ENCODE measurements at places on chromosomes 11 and 22. TPM values are rescaled to one million over a fixed set of nuclear protein-coding genes. Genes with fewer than 3 reads are reported as not detected.

DNA sequence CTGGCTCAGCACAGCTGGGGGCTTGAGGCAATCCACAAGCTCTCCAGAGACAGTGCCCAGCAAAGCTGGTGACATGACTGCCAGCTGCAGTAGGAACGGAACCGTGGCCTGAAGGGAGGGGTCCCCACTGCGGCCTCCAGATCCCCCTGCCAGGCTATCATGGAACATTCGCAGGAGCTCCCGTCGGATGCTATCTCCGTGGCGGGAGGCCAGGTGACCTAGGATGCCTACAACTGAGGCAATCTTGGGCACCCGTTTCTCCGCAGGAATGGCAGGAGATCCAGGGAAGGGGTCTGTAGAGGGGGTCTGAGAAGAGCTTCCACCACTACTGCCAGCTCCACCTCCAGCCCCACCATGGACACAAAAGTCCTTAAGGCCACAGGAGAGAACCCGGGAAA, 2.6 kb upstream of the GANAB start:
- no peak for DNase-seq
- H3K4me3 ChIP-seq: no peak overlapping the region
- peaks cover 9% of the 10 kb centered on the region for H3K4me1 ChIP-seq
- no peaks in the 10 kb centered on the region for H3K27me3 ChIP-seq
- no peak overlapping the region for H3K27ac ChIP-seq

The MAP6 gene
- 0.50 TPM for total RNA-seq

- peak overlapping the region; percentile 92 for H3K27ac ChIP-seq
- H3K27me3 ChIP-seq: no peaks in the 10 kb centered on the region
These were observed 16.2 kb upstream of the CTTN start for GRCh38 chr11:70381872-70382861.

The WNT11 gene
- 3.0 TPM for total RNA-seq

The SEC14L6 gene
- total RNA-seq: 2.1 TPM

DNA sequence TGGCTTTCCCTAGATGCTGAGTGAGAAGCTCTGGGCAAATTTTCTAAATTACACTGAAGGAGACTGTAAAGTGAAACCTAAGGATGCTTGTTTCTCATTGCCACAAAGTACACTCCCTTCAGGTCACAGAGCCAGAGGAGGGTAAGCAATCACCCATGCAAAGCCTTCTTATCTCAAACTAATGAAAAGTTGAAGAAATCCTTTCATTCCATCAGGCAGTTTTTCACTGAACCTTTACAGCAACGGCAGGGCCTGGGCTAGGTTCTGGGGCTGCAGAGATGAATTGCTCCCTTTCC, 106.2 kb downstream of the RASSF10 start:
- H3K4me3 ChIP-seq: no peak overlapping the region
- peaks cover 4% of the 10 kb centered on the region for H3K4me1 ChIP-seq
- no peaks in the 10 kb centered on the region for H3K27me3 ChIP-seq
- no peak overlapping the region for H3K27ac ChIP-seq
- H3K36me3 ChIP-seq: no peaks in the 10 kb centered on the region

DNA sequence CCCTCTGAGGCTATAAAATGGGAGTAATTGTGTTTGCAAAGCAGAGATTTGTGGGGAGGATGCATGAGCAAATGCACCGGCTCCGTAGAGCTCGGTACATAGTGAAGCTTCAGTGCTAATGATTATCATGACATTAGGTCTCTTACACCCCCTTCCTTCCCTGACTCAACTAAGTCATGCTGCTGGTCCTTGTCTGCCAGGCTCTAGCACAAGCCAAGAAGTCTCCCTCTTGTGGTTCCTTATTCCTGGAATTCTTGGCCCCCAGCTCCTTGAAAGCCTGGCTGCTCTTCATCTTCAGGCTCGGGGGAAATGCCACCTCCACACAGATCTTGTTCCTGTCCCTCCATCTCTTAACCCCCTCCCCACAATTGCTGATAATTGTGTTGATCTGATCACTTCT, 45.7 kb upstream of the SYT13 start:
- no peaks in the 10 kb centered on the region for H3K4me1 ChIP-seq
- no peaks in the 10 kb centered on the region for H3K27me3 ChIP-seq
- H3K36me3 ChIP-seq: no peaks in the 10 kb centered on the region
- DNase-seq: peak; percentile 41

The OR9Q2 gene
- 0.17 TPM for total RNA-seq

DNA sequence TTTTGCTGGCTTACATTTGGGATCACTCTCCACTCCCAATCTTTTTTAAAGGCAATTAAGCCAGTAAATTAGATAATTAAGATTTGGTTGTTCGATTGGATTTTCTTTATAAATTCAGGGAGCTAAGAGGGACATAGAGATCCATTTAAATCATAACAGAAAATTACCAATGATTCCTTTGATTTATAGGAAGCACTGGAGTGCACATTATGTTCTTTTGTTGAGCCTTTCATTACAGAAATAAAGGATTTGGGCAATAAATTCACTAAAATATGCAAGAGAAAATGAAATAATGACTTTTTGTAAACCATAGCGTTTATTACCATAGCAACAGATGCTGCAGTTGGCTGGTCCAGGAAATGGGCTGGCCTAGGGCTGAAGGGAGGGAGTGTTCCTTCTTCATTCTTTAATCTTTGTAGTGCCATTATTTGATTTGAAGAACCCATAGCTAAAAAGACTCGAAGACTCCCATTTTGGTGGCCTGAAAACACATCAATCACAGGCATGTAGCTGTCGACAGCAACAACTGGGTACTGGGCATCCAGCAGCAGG, 73.0 kb downstream of the C2CD3 start:
- H3K4me1 ChIP-seq: peaks cover 15% of the 10 kb centered on the region
- H3K4me3 ChIP-seq: no peak overlapping the region
- H3K27ac ChIP-seq: no peak overlapping the region
- peaks cover 5% of the 10 kb centered on the region for H3K36me3 ChIP-seq
- no peak for DNase-seq

- peak overlapping the region; percentile 90 for H3K4me3 ChIP-seq
- H3K27ac ChIP-seq: no peak overlapping the region
- DNase-seq: no peak
- H3K36me3 ChIP-seq: peaks cover 7% of the 10 kb centered on the region
- peaks cover 68% of the 10 kb centered on the region for H3K4me1 ChIP-seq
These were observed 588 bp upstream of the FAT3 start for GRCh38 chr11:92224054-92224406.

DNA sequence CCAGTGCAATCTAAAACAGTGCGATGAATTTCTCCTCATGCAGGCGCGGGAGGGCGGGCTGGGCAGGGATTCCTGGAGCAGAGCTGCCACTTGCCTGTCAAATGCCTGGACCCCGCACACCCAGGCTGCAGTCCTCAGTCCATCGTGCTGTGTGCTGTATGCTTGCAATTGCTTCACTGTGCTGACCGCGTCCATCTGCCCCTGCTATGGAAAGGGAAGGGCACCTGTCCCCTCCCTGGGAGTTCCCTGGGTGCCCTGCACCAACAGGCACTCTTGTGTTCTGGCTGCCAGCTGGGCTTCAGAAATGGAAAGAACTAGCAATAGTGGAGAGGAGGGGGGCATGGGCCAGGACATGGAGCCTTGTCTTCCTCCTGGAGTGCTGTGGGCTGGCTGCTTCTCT, 185.4 kb upstream of the B3GAT1 start:
- no peaks in the 10 kb centered on the region for H3K27me3 ChIP-seq
- no peaks in the 10 kb centered on the region for H3K4me1 ChIP-seq
- no peak overlapping the region for H3K27ac ChIP-seq
- no peak overlapping the region for H3K4me3 ChIP-seq
- no peak for DNase-seq

DNA sequence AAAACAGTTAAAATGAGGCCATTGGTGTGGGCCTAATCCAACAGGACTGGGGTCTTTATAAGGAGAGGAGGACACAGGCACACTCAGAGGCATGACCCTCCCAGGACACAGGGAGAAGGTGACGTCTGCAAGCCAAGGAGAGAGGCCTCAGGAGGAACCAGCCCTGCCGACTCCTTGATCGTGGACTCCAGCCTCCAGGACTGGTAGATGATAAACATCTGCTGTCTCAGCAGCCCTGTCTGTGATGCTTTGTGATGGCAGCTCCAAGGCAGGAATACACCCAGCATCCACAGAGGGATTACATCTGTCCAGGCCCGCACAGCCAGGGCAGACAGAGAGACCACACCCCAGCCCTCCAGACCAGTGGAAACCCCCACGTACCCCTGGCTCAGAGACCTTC, 18.4 kb downstream of the CDKN1C start:
- no peaks in the 10 kb centered on the region for H3K36me3 ChIP-seq
- no peak overlapping the region for H3K4me3 ChIP-seq
- H3K27ac ChIP-seq: no peak overlapping the region
- no peak for DNase-seq
- H3K27me3 ChIP-seq: peaks cover 91% of the 10 kb centered on the region

- no peak overlapping the region for H3K27ac ChIP-seq
- peak; percentile 22 for DNase-seq
- peaks cover 7% of the 10 kb centered on the region for H3K4me1 ChIP-seq
- H3K27me3 ChIP-seq: no peaks in the 10 kb centered on the region
These were observed 200.1 kb upstream of the POU2AF2 start for GRCh38 chr11:111045407-111045803.

The OR10D3 gene
- not detected for total RNA-seq

GRCh38 chr11:10770626-10771254, 19.7 kb downstream of the CTR9 start:
- H3K4me3 ChIP-seq: no peak overlapping the region
- peaks cover 14% of the 10 kb centered on the region for H3K4me1 ChIP-seq
- H3K27me3 ChIP-seq: no peaks in the 10 kb centered on the region
- peak; percentile 78 for DNase-seq

DNA sequence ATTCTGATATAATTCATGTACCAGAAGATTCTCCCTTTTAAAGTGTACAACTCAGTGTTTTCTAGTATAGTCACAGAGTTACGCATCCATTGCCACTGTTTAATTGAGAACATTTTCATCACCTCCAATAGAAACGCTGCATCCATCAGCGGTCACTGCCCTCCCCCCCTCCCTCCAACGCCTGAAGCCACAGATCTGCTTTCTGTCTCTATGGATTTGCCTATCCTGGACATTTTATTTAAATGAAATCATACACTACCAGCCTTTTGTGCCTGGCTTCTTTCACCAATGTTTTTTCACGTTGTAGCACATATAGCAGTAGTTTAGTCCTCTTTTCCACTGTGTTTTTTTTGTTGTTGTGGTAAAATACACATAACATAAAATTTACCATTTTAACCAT, 22.8 kb downstream of the TCP11L1 start:
- H3K27me3 ChIP-seq: no peaks in the 10 kb centered on the region
- peaks cover 17% of the 10 kb centered on the region for H3K36me3 ChIP-seq
- no peak overlapping the region for H3K27ac ChIP-seq
- peaks cover 9% of the 10 kb centered on the region for H3K4me1 ChIP-seq

- no peak overlapping the region for H3K4me3 ChIP-seq
- H3K4me1 ChIP-seq: no peaks in the 10 kb centered on the region
- H3K36me3 ChIP-seq: 0 out of 2 replicates have a peak, but pooled peaks cover 2% of the 10 kb centered on the region
- no peak for DNase-seq
These were observed 140.3 kb downstream of the BRD1 start for GRCh38 chr22:49687333-49687732.

- no peak overlapping the region for H3K4me3 ChIP-seq
- H3K27ac ChIP-seq: no peak overlapping the region
- no peak for DNase-seq
- no peaks in the 10 kb centered on the region for H3K36me3 ChIP-seq
- peaks cover 30% of the 10 kb centered on the region for H3K4me1 ChIP-seq
These were observed 108.3 kb downstream of the SWAP70 start for GRCh38 chr11:9772218-9772617.

- H3K4me1 ChIP-seq: no peaks in the 10 kb centered on the region
- H3K4me3 ChIP-seq: no peak overlapping the region
- no peak overlapping the region for H3K27ac ChIP-seq
- H3K27me3 ChIP-seq: no peaks in the 10 kb centered on the region
- no peaks in the 10 kb centered on the region for H3K36me3 ChIP-seq
These were observed 111.8 kb downstream of the CCDC81 start for GRCh38 chr11:86486261-86487030.

The BIK gene
- 5.6 TPM for total RNA-seq

- H3K4me1 ChIP-seq: peaks cover 33% of the 10 kb centered on the region
- H3K36me3 ChIP-seq: no peaks in the 10 kb centered on the region
- peaks cover 21% of the 10 kb centered on the region for H3K27me3 ChIP-seq
- DNase-seq: no peak
- H3K27ac ChIP-seq: no peak overlapping the region
- H3K4me3 ChIP-seq: no peak overlapping the region
These were observed 7.1 kb upstream of the PDGFB start for GRCh38 chr22:39251762-39252460.

GRCh38 chr11:94183886-94184264, 55.2 kb downstream of the PANX1 start:
- DNase-seq: peak; percentile 83
- no peak overlapping the region for H3K4me3 ChIP-seq
- H3K27me3 ChIP-seq: no peaks in the 10 kb centered on the region
- peaks cover 14% of the 10 kb centered on the region for H3K36me3 ChIP-seq
- no peak overlapping the region for H3K27ac ChIP-seq

DNA sequence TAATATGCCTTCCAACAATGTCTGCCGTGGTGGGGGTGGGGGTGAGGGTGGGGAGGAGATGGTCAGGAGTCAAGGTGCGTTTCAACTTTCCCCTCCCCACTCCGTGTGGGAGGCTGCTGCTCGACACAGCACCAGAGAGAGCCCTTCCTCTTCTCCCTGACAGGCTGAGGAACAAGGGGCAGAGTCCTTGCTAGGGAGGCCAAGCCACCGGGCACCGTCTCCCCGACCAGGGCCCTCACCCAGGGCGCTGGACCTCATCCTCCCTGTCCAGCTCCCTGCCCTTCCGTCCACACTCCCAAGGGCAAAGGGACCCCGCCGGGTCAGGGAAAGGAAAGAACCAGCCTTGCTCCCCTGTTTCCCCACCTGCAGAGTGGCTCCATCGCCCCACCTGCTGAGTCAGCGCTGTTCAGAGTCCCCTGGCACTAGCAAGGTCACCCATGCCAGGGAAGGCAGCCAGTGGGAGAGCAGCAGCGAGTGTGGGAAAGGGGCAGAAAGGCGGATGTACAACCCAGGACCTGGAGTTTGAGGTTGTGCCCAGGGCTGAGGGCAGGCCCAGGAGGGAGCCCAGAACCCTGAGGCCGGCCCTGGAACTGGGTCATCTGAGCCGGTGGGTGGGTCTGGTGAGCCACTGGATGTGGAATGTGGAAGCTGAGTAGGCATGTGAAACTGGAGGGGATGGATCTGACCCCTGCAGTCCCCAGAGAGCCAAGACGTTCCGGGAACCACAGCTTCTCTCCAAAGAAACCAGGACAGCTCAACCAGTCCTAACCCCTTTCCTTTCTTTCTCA, 47.2 kb downstream of the BUD13 start:
- H3K27ac ChIP-seq: no peak overlapping the region
- H3K4me3 ChIP-seq: no peak overlapping the region
- peaks cover 9% of the 10 kb centered on the region for H3K4me1 ChIP-seq
- no peaks in the 10 kb centered on the region for H3K36me3 ChIP-seq
- H3K27me3 ChIP-seq: no peaks in the 10 kb centered on the region
- peak; percentile 32 for DNase-seq

- H3K4me1 ChIP-seq: peaks cover 29% of the 10 kb centered on the region
- no peak overlapping the region for H3K27ac ChIP-seq
- no peak for DNase-seq
- H3K27me3 ChIP-seq: no peaks in the 10 kb centered on the region
- H3K4me3 ChIP-seq: no peak overlapping the region
These were observed 2.7 kb upstream of the C22orf15 start for GRCh38 chr22:23760056-23760455.
